ENCODE measurements at places on chromosomes 2 and 18. TPM values are rescaled to one million over a fixed set of nuclear protein-coding genes. Genes with fewer than 3 reads are reported as not detected.

DNA sequence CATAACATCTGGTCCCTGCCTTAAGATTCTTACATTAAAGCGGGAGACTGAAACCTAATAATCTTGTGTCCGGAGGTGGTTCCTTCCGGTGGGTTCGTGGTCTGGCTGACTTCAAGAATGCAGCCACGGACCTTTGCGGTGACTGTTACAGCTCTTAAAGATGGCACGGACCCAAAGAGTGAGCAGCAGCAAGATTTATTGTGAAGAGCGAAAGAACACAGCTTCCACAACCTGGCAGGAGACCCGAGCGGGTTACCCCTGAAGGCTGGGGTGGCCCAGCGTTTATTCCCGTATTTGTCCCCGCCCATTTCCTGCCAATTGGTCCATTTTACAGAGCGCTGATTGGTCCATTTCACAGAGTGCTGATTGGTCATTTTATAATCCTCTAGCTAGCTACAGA is 122.3 kb upstream of the SIX2 start:
- DNase-seq = no peak

GRCh38 chr2:201128933-201129505 is 13.1 kb downstream of the CFLAR start:
- DNase-seq = no peak

DNA sequence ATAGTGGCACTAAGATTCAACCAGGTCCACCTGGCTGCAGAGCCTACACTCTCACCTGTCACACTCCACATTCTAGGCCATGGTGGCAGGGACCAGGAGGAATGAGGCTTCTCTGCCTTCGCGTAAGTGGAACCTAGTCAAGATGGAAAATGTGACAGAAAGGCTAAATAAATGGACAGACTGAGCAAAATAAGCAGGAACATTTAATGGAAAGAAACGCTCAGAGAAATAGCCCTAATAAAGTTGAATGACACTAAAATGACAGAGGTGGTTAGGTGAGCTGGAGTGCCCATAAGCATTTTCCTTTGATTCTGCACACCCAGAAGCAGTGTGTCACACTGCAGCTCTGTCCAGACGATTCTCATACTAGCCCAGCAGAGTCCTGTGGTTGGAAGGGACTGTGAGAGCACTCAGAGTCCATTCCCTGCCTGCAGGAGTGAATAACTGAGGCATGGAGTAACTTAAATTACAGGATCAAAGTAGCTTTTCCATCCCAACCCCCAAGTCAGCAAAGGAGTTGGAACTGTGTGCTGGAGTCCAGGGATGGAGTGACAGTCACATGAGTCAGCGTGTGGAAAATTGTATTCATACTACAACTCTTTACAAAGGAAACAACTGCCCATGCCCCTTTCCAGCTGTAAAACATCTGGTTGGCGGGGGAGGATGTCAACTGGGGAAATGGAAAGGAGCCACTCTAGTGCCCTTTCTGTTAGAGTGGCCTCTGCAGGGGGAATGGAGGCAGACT is 105.4 kb upstream of the LGALSL start:
- no peak for DNase-seq

- no peak for DNase-seq
Measured at GRCh38 chr18:79853993-79854364, 56.2 kb downstream of the KCNG2 start.

The MREG gene
- 1.3 TPM for total RNA-seq

The DPP10 gene
- total RNA-seq = 0.50 TPM

The CHST9 gene
- total RNA-seq = 1.0 TPM

The POMC gene
- 5.3 TPM for total RNA-seq

The GPR75 gene
- 1.6 TPM for total RNA-seq

The DCDC2C gene
- total RNA-seq = not detected
